H4 (cell line): ENCODE measurements at places on chromosomes 1 and 21.
A peak's percentile ranks its signal among the peaks of the same experiment; 100 is the strongest.

DNA sequence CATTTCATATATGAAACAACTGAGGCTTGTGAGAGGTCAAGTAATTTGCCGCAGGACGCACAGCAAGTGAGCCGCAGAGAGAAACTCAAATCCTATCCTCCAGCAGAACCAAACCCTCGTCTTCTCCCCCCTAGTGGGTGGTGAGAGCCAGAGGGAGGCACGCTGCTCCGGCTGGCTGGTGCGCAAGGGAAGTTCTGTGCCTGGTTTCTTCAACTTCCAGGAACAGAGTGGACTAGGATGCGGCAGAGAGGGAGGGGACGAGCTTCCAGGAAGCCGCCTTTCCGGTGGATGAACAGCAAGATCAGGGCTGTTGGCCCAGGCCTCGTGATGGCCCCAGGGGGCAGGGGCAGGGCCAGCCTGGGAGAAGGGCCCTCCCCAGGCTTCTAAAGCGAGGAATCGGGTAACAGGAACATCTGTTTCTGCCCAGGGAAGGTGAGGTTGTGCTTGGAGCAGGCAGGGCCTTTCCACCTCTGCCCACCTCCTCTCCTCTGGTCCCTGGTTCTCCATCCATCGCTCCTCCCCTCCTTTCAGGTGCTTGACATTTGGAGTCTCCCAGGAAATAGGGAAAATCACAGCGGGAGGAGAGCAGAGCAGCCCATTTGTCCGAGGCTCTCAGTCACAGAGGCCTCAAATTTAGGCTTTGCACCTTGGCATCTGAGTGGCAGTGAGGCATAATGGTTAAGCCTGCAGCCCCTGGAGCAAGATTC is 16.8 kb upstream of the PDIK1L start:
- DNase-seq: no peak

GRCh38 chr1:68024635-68025338 is 25.6 kb downstream of the DIRAS3 start:
- DNase-seq: no peak

DNA sequence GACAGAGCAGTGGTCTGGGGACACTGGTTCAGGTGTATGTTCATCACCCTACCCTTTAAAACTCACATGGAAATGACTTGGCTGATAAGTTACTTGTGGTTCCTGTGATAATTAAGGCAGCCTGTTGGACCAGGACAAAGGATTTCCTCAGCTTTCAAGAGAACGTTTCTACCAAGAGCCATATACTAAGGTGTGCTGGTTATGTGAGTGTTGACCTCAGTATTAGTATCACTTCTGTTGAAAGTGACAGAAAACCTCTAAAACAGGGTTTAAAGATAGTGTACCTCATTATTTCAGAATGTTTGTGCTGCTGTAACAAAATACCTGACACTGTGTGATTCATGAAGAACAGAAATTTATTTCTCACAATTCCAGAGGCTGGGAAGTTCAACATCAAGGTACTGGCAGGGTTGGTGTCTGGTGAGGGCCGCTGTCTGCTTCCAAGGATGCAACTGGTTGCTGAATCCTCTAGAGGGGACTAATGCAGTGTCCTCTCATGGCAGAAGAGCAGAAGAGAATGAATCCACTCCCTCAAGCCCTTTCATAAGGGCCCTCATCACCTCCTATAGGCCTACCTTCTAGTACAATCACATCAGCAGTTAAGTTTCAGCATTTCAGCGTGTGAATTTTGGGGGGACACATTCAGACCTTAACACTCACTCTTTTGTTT is 54.9 kb downstream of the UCK2 start:
- no peak for DNase-seq

- peak; percentile 53 for DNase-seq
Observed at GRCh38 chr1:214418391-214418790, 133.0 kb downstream of the PTPN14 start.

DNA sequence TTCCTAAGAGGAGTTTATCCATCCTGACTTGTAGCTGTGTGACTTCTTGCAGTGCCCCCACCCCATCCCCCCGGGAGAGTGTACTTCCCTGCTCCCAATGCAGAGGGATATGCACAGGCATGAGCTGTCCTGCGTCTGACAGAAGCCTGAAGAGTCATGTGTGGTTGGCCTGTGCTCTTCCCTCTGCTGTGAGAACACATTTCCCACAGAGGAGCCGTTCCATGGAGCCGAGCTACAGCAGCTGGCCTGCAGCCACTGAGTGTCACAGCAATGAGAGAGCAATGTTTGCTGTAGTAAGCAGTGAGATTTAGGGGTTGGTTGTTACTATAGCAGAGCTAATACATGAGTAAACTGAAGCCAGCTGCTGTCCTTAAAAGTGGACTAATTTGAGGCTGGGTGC is 22.0 kb downstream of the PARS2 start:
- no peak for DNase-seq

DNA sequence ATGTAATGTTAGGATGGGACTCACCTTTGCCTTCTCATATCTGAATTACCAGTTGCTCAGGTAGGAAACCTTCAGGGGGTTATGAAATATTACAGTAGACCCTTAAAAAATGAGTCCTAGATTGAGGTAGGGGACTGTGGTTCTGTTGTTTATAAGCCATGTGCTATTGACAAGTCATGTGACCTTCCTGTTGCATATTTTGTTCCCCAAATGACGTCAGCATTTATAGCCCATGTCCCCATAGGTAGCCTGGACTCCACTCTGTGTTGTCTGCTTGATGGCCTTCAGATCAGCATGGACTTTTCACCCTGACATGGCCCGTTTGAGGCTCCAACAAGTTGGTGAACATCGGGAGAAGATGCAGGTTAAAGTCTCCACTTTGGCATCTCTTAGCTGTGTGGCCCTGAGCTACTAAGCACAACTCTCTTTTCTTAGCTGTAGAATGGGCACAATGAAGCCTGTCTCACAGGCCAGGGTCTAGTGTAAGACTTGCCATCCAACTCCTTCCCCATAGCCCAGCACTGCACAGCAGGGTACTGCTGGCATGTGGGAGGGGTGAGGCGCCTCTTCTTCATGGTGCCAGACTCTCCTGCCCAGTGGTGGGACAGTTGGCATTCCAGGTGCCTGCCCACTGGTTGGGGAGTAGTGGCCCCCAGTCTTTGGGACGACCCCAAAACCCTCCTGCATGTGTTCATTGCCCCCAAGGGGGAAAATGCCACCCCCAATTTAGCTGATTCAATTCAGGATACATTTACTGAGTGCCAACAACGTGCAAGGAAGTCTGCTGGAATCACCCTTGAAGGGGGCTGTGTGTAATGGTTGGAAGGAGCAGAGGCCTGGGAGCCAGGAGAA is 36.1 kb upstream of the TTC22 start:
- DNase-seq: no peak

GRCh38 chr1:39398278-39399021 is 93.0 kb upstream of the BMP8A start:
- peak; percentile 93 for DNase-seq

GRCh38 chr1:235424092-235424491 is 56.9 kb downstream of the TBCE start:
- DNase-seq: no peak

DNA sequence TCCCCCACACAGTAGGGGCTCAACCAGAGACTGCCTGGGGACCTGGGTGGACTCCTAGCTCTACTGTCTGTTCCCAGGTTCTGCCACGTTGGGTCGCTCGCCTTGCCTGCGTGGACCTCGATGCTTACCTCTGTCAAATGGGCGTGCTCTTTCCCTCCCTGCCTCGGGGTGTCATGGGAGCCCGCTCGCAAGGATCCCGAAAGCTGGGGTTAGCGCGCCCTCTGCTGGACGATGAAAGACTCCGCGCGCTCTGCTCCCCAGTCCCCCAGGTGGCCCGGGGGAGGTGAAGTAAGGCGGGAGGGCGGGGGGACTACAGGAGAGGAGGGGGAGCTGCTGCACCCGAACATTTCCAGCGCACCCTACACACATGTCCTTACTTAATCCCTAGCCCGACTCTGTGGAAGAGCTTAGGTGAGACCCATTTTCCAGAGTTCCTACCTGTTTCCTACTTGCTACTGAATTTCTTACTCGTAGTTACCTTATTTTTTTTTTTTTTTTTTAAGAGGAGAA is 2.3 kb upstream of the BSND start:
- peak; percentile 73 for DNase-seq
